ENCODE measurements at places on chromosomes 12 and 14. TPM values are rescaled to one million over a fixed set of nuclear protein-coding genes. Genes with fewer than 3 reads are reported as not detected.

DNA sequence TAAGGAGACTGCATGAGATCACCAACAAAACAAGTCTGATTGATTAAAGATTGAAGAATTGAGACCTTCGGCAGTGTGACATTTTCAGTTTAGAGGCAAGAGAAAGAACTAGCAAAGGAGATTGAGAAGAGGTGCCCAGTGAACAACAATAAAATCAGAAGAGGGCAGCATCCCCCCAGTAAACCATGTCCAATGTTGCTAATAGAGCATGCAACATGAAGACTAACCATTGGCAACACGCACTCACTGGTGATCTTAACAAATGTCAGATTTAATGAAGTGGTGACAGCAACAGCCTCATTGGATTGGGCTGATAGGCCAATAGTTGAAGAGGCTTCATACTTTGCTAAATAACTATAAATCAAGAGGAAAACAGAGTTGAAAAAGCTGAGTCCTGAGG, 20.7 kb upstream of the TAS2R14 start:
- no peak for DNase-seq

GRCh38 chr12:108804271-108804953, 53.0 kb downstream of the SSH1 start:
- DNase-seq = no peak

GRCh38 chr12:46389031-46389616, 16.6 kb upstream of the SLC38A2 start:
- DNase-seq = no peak

GNG2 gene
- 296 TPM for total RNA-seq

CLEC4A gene
- 1.7 TPM for total RNA-seq

DNA sequence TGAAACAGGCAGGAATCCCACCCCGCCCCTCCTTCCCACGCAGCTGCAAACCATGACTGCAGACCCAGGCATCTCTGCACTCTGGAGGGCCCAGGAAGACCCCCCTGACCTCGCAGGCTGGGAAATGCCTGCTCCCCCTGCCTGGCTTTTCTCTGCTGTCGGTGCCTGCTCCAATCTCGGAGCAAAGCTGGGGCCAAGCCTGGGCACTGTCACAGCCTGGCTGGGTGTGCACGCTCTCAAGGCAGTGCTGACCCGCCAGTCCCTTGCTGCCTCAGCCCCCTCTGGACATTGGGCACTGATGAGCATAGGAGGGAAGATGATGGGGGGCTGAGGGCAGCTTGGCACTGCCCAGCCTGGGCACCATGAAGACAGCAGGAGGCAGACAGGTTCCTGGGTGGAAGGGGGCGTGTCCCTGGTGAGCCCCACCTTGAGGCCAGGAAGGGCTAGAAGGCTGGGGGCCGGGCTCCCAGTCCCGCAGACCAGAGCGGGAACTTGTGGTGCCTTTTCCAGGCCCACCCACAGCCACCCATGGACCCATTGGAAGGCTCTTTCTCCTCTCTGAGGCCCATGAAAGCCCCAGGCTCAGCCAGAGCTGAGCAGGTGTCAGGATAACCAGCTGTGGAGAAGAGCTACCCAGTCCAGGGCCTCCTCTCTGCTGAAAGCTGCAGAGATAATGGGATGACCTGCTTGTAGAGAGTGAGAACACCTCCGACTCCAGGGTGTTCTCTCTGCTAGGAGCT, 10.7 kb upstream of the ZNF605 start:
- no peak for DNase-seq

- no peak for DNase-seq
These were observed 26.6 kb downstream of the LRCOL1 start for GRCh38 chr12:132583736-132584135.

HOXC10 gene
- not detected for total RNA-seq

IGF1 gene
- total RNA-seq = 0.48 TPM

DNA sequence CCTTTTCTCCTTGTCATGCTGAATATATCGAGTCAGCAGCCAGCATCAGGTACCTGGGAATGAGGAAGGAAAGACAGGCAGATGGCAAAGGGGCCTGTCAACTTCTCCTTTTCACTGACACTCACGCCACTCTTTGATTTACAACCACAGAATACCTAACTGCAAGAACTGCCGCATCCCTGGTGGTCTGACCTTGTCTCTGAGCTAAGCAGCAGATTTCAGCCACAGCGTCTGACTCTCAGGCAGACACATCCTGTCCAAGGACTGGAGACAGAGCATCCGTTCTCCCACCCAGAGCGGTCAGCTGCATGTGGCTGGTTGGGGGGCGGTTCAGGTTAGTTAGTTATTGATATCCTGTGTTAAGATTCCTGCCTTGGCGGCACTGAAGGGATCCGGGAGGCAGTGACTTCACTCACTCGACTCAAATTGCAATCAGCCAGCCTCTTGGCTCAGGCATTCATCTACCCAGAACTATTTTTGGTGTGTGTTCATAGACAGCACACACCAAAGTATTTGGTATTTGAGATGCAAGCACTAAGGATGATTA, 11.2 kb upstream of the MAP1LC3B2 start:
- DNase-seq = no peak

SOCS2 gene
- 47.3 TPM for total RNA-seq

CDCA4 gene
- total RNA-seq = 57.1 TPM

GLIPR1L1 gene
- total RNA-seq = not detected

DPF3 gene
- total RNA-seq = 14.9 TPM
